ENCODE measurements at places on chromosomes 11 and 22. TPM values are rescaled to one million over a fixed set of nuclear protein-coding genes. Genes with fewer than 3 reads are reported as not detected.

NLRP14 gene
- 0.04 TPM for total RNA-seq

TST gene
- 42.4 TPM for total RNA-seq

POGLUT3 gene
- 9.9 TPM for total RNA-seq

WNT7B gene
- 3.4 TPM for total RNA-seq

RCOR2 gene
- 0.23 TPM for total RNA-seq

MUC6 gene
- not detected for total RNA-seq

MYBPC3 gene
- not detected for total RNA-seq

SCGB1A1 gene
- total RNA-seq: not detected

SAA2 gene
- total RNA-seq: 7.4 TPM

OR52I1 gene
- total RNA-seq: not detected

MYRF gene
- total RNA-seq: 0.04 TPM

UBQLN3 gene
- total RNA-seq: not detected

PRSS23 gene
- 65.4 TPM for total RNA-seq

KCTD17 gene
- 19.0 TPM for total RNA-seq

CARNS1 gene
- not detected for total RNA-seq

FOLR1 gene
- not detected for total RNA-seq

FAM227A gene
- 0.16 TPM for total RNA-seq

OR5M10 gene
- not detected for total RNA-seq

APOL3 gene
- total RNA-seq: 1.4 TPM

All from hair follicular keratinocyte (primary cell).